ENCODE measurements at places on chromosomes 6 and 20. TPM values are rescaled to one million over a fixed set of nuclear protein-coding genes. Genes with fewer than 3 reads are reported as not detected.

Gene ECT2L
- total RNA-seq = not detected

GRCh38 chr20:41135187-41135887 lies 2.0 kb upstream of the PLCG1 start:
- H3K27ac ChIP-seq = no peak overlapping the region
- DNase-seq = peak; percentile 80
- H3K4me1 ChIP-seq = peaks cover 25% of the 10 kb centered on the region
- no peaks in the 10 kb centered on the region for H3K27me3 ChIP-seq
- peaks cover 7% of the 10 kb centered on the region for H3K36me3 ChIP-seq

- no peaks in the 10 kb centered on the region for H3K36me3 ChIP-seq
- no peak overlapping the region for H3K27ac ChIP-seq
- H3K4me1 ChIP-seq = no peaks in the 10 kb centered on the region
- DNase-seq = no peak
- H3K4me3 ChIP-seq = no peak overlapping the region
- no peaks in the 10 kb centered on the region for H3K27me3 ChIP-seq
Observed at GRCh38 chr6:20915626-20916025, 381.4 kb downstream of the CDKAL1 start.

Gene METTL24
- not detected for total RNA-seq

DNA sequence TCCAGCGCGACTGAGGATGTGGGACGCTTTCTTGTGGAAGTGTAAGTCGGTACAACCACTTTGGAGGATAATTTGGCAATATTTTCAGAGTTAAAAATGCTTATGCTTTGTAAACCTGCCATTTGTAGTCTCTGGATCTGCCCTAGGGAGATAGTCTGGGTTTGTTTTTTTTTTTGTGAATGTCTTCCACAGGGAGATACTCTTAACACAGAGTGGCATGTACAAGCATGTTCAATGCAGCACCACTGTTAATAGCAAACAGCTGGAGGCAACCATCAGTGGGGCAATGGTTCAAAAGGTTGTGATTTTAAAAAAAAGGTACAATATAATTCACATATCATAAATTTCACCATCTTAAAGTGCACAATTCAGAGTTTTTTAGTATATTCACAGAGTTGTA lies 22.4 kb downstream of the SLC9A8 start:
- no peak overlapping the region for H3K4me3 ChIP-seq
- H3K4me1 ChIP-seq = peaks cover 2% of the 10 kb centered on the region
- H3K36me3 ChIP-seq = peaks cover 36% of the 10 kb centered on the region
- no peak overlapping the region for H3K27ac ChIP-seq
- DNase-seq = no peak

Data from K562 (cell line).